Tibial nerve (tissue), 4 donors: ENCODE measurements at places on chromosomes 1 and 21.

GRCh38 chr1:119275145-119276134 is 93.1 kb upstream of the HAO2 start:
- H3K27me3 ChIP-seq: no peaks in the 10 kb centered on the region
- peak; percentile 32 for DNase-seq
- no peaks in the 10 kb centered on the region for H3K36me3 ChIP-seq
- no peak overlapping the region for H3K4me3 ChIP-seq

- no peak overlapping the region for H3K4me3 ChIP-seq
- H3K36me3 ChIP-seq: no peaks in the 10 kb centered on the region
- no peak for DNase-seq
- H3K27me3 ChIP-seq: no peaks in the 10 kb centered on the region
- no peak overlapping the region for H3K27ac ChIP-seq
Observed at GRCh38 chr1:33143176-33143575, 38.7 kb downstream of the TRIM62 start.

GRCh38 chr1:180173952-180174351 is 19.3 kb downstream of the QSOX1 start:
- H3K27me3 ChIP-seq: no peaks in the 10 kb centered on the region
- no peak overlapping the region for H3K27ac ChIP-seq
- H3K4me3 ChIP-seq: no peak overlapping the region
- H3K36me3 ChIP-seq: no peaks in the 10 kb centered on the region
- peak; percentile 19 for DNase-seq

DNA sequence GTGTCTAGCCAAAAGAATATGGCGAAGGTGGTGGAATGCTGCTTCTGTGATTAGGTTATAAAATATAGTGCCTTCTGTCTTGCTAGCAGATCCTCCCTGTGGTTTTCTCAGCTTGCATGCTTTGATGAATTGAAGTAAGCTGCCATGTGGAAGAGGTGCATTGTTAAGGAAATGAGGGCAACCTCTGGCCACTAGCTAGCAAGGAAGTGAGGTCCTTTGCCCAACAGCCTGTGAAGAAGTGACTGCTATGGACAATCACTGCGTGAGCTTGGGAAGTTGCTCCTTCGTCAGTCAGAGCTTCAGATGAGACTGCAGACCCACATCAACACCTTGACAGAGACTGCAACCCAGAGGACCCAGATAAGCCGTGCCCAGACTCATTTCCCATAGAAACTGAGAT is 109.4 kb downstream of the GIPC2 start:
- DNase-seq: no peak
- no peak overlapping the region for H3K4me3 ChIP-seq
- no peak overlapping the region for H3K27ac ChIP-seq
- H3K4me1 ChIP-seq: no peaks in the 10 kb centered on the region
- no peaks in the 10 kb centered on the region for H3K36me3 ChIP-seq

- H3K27ac ChIP-seq: no peak overlapping the region
- H3K4me3 ChIP-seq: no peak overlapping the region
- DNase-seq: no peak
- H3K36me3 ChIP-seq: no peaks in the 10 kb centered on the region
- H3K27me3 ChIP-seq: no peaks in the 10 kb centered on the region
Observed at GRCh38 chr1:245041058-245041698, 113.6 kb upstream of the KIF26B start.

DNA sequence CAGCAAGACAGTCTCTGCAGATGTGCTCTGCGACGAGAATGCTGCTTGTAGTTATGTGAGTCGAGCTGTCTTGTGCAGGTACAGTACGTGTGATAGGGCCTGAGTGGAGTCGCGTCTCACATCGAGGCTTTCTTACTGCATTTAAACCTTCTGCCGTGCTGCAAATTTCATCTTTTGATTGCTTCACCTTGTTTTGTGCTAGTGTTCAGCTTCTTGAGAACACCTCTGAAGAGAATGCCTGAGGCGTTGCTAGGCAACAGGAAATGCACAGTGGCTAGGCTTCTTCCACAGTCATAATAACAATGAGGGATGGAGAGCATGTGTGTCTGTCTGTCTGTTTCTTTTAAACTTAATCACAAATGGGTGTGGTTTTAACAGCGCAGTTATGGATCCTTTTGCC is 52.9 kb downstream of the MRPS6 start:
- no peak for DNase-seq
- H3K36me3 ChIP-seq: no peaks in the 10 kb centered on the region
- no peak overlapping the region for H3K27ac ChIP-seq
- H3K27me3 ChIP-seq: no peaks in the 10 kb centered on the region
- no peaks in the 10 kb centered on the region for H3K4me1 ChIP-seq

- no peak overlapping the region for H3K4me3 ChIP-seq
- H3K4me1 ChIP-seq: no peaks in the 10 kb centered on the region
- no peak for DNase-seq
- no peaks in the 10 kb centered on the region for H3K36me3 ChIP-seq
Observed at GRCh38 chr21:44442266-44443125, 12.8 kb upstream of the LRRC3 start.

DNA sequence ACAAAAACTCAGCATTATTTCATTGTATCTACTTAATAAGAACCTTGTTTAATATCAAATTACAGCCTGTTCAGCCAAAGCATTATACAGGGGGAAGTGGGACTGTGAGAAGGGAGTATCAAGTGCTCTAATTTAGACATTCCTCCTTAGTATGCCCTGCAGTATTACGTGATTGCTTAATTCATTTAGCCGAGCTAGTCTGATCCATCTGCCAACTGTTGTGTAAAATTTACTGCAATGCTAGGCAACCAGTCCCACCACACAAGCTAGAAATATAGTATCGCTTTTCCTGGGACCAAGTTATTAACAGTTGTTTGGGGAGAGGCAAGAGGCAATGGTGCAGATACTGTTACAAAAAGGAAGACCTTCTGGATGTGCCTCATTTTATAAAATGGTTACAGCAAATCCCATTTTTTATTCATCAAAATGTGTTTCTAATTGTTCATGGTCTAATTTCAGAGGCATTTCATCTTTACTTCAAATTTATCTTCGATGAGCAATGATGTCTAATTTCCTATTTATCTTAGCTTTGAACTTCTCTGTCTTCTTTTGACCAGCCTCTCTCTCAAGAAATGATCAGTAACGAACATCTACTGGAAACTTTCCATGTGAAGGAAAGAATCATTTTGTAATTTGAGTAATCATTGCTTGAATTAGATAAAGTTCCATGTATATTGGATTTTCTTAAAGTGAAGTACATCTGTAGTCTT is 283.3 kb downstream of the DUSP10 start:
- H3K4me1 ChIP-seq: no peaks in the 10 kb centered on the region
- DNase-seq: no peak
- no peaks in the 10 kb centered on the region for H3K36me3 ChIP-seq
- no peak overlapping the region for H3K27ac ChIP-seq
- no peak overlapping the region for H3K4me3 ChIP-seq

DNA sequence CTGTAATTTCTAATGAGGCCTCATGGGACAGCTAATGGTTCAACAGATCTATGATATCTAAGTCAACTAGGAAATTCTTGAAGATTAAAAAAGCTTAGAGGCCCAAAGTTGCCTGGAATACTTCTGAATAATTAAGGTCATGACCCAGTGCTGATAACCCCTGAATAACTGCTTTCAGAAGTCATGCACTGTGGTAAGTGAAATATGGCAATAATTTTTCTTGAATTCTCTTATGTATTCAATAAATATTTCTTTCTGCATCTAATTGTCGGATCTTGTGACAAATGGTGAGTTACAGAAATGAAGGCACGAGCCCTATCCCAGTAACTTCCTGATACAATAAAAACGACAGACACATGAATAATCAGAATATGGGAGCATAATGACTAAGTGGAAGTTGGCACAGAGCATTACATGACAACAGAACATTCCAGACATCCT is 219.3 kb upstream of the GREM2 start:
- H3K4me3 ChIP-seq: no peak overlapping the region
- no peaks in the 10 kb centered on the region for H3K36me3 ChIP-seq
- no peaks in the 10 kb centered on the region for H3K4me1 ChIP-seq
- H3K27ac ChIP-seq: no peak overlapping the region

- H3K4me1 ChIP-seq: peaks cover 10% of the 10 kb centered on the region
- H3K27me3 ChIP-seq: no peaks in the 10 kb centered on the region
- no peak for DNase-seq
- H3K36me3 ChIP-seq: no peaks in the 10 kb centered on the region
- no peak overlapping the region for H3K27ac ChIP-seq
Observed at GRCh38 chr1:46223472-46223943, 20.4 kb downstream of the LURAP1 start.

DNA sequence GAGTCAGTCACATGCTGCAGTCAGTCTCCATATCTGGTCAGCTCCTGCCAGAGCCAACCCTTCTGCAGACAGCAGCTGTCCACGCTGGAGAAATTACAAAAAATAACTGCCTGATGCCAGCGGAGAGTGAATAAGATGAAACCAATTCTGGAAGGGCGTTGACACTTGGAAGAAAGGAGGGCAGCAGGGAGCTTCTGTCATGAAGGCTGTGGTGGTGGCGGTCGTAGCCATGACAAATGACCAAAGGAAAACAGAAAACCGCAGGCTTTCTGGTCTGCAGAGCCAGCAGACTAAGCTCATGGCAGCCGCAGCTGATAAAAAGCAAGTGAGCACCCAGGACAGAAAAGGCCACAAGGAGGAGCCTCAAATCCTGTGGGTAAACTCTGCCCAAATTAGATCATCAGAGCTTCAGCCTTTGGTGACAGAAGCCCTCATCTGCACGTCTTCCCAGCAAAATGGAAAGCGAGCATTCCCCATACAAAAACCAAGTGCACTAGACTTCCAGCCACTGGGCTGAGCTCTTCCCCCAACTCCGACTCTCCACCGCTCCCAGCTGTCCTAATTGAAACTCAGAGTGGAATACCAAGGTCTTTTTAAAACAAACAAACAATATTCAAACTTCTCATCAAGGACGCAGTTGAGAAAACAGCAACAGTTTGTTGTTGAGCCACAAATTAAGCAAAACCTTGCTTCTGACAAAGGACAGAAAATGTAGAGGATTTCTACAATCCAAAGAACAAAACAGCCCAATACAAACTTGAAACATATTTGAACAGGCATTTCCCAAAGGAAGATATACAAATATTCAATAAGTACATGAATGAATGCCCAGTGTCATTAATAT is 28.7 kb downstream of the RSPH1 start:
- DNase-seq: no peak
- no peaks in the 10 kb centered on the region for H3K36me3 ChIP-seq
- peaks cover 7% of the 10 kb centered on the region for H3K4me1 ChIP-seq
- no peak overlapping the region for H3K27ac ChIP-seq
- no peak overlapping the region for H3K4me3 ChIP-seq

- H3K4me3 ChIP-seq: no peak overlapping the region
- H3K4me1 ChIP-seq: no peaks in the 10 kb centered on the region
- no peak for DNase-seq
- no peaks in the 10 kb centered on the region for H3K36me3 ChIP-seq
- no peak overlapping the region for H3K27ac ChIP-seq
Observed at GRCh38 chr1:20867062-20867461, 80.0 kb upstream of the HP1BP3 start.

- H3K36me3 ChIP-seq: no peaks in the 10 kb centered on the region
- H3K27me3 ChIP-seq: peaks cover under 1% of the 10 kb centered on the region
- DNase-seq: no peak
- no peak overlapping the region for H3K27ac ChIP-seq
- peaks cover 4% of the 10 kb centered on the region for H3K4me1 ChIP-seq
- no peak overlapping the region for H3K4me3 ChIP-seq
Observed at GRCh38 chr1:71053758-71054157, 6.1 kb upstream of the PTGER3 start.

- peak; percentile 64 for DNase-seq
- H3K27ac ChIP-seq: no peak overlapping the region
- no peak overlapping the region for H3K4me3 ChIP-seq
- no peaks in the 10 kb centered on the region for H3K36me3 ChIP-seq
Observed at GRCh38 chr1:68442822-68443556, 6.8 kb downstream of the RPE65 start.

DNA sequence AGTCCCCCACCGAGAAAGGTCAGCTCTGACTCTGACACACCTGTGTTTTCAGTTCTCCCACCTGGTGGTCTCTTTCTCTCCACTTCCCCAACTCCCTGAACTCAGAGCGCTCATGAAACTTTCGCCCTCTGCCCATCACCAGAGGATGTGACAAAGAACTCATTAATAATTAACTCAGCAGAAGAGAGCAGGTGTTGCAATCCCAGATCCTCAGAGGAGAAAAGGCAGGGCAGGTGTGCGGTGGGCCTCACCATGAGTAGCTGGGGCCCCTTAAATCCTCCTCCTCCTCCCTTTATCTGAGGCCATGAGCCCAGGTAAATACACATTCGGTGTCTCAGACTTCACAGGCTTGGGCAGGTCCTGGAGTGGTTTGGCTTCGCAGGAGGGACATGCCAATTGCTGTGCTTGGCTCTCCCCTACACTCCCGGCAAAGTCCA is 1.7 kb upstream of the LAMB3 start:
- H3K4me1 ChIP-seq: no peaks in the 10 kb centered on the region
- peak overlapping the region; percentile 34 for H3K27ac ChIP-seq
- DNase-seq: no peak
- no peak overlapping the region for H3K4me3 ChIP-seq
- H3K36me3 ChIP-seq: no peaks in the 10 kb centered on the region

- H3K27me3 ChIP-seq: no peaks in the 10 kb centered on the region
- peak overlapping the region; percentile 33 for H3K4me3 ChIP-seq
- no peaks in the 10 kb centered on the region for H3K36me3 ChIP-seq
- peaks cover 84% of the 10 kb centered on the region for H3K4me1 ChIP-seq
Observed at GRCh38 chr1:203273869-203274602, 31.3 kb upstream of the BTG2 start.

GRCh38 chr1:206420471-206420870 is 49.8 kb upstream of the IKBKE start:
- H3K27ac ChIP-seq: no peak overlapping the region
- no peaks in the 10 kb centered on the region for H3K27me3 ChIP-seq
- H3K36me3 ChIP-seq: peaks cover 97% of the 10 kb centered on the region
- no peak overlapping the region for H3K4me3 ChIP-seq
- no peaks in the 10 kb centered on the region for H3K4me1 ChIP-seq

- no peak within 1 kb of the TSS for H3K4me3 ChIP-seq
- no peaks in the 10 kb centered on the region for H3K4me1 ChIP-seq
- H3K27ac ChIP-seq: no peak within 1 kb of the TSS
- DNase-seq: no peak
- H3K36me3 ChIP-seq: no peaks in the 10 kb centered on the region
Observed at GRCh38 chr1:248597589-248597988, at the start of gene OR2T10. Gene OR2T10 (minus strand): TSS chr1:248597700. CDS start chr1:248593768, 3,932 bp downstream.

DNA sequence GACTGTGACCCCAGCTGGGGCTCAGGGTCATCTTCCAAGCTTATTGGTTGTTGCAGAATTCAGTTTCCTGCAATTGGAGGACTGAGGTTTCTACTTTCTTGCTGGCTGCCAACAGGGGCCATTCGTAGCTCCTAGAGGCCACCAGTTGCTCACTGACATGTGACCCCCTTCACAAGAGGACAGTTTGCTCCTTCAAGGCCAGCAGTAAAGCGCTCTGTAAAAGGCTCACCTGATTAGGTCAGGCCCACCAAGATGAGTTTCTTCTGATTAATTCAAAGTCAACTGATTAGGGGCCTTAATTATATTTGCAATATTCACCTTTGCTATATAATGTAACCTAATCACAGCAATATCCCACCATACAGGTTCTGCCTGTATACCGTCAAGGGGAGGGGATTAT is 68.9 kb downstream of the SLC9A1 start:
- DNase-seq: no peak
- no peak overlapping the region for H3K4me3 ChIP-seq
- no peaks in the 10 kb centered on the region for H3K36me3 ChIP-seq
- no peak overlapping the region for H3K27ac ChIP-seq
